ENCODE measurements at places on chromosomes 11 and 22. TPM values are rescaled to one million over a fixed set of nuclear protein-coding genes. Genes with fewer than 3 reads are reported as not detected.

PDGFB gene
- 14.4 TPM for total RNA-seq

SCT gene
- total RNA-seq: not detected

IFITM10 gene
- total RNA-seq: 0.65 TPM

RAG2 gene
- not detected for total RNA-seq
